ENCODE measurements at places on chromosomes 3 and 15.

DNA sequence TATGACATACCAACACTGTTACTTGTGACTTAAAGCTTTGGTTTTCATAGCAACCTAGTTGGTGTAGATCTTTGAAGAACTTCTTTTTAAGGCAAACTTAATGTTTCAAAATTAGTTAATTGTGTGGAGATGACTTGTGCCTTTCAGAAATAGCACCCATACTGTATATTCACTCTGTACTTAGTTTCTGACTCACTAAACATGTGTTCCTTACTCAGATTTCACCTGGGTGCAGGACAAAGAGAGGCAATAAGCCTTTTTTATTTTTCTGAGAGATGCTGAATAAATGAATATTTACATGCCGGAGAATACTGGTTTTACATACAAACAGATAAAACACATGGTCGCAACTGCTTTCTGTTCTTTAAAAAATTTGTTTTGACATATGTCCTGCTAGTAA, 44.8 kb downstream of the SLC25A26 start:
- no peak for DNase-seq

DNA sequence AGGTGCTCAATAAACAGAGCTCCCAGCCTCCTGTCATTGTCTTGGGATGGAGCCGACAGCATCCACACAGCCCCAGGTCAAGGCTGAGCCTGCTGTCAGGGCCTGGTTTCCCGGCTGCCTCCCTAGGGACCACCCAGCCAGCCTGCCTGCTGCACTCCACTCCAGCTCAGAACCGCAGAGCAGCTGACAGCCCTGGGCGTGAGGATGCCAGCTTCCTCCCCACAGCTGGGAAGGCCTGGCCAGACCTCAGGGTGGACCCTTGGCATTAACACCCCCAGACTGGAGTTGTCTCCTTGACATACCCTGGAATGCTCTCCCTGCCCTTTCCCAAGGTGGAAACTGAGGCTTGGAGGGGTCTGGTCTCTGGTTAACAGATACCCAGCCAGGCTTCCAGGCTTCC, 112.0 kb downstream of the WNT7A start:
- DNase-seq, result no peak

DNA sequence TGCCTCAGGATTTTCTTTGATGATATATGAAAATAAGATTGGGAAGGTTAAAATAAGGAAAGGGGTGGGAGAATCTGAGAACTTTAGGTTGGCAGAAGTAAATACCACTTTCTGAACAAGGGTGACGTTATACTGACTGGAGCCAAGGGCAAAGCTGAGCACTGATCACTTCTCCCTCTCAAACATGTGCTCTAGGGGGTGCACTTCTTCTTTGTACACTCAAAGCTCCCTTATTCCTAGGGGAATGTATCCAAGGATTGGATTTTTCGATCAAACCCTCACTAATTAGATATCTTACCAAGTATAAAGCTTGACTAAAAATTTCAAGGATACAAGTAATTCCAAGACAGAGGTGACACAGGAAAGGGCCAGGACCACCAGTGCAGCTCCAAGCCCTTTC, 243.9 kb upstream of the UMPS start:
- no peak for DNase-seq

GRCh38 chr3:126685493-126685892, 18.5 kb upstream of the CHCHD6 start:
- no peak for DNase-seq

- no peak for DNase-seq
These were observed 19.5 kb downstream of the CD47 start for GRCh38 chr3:108071368-108071767.

DNA sequence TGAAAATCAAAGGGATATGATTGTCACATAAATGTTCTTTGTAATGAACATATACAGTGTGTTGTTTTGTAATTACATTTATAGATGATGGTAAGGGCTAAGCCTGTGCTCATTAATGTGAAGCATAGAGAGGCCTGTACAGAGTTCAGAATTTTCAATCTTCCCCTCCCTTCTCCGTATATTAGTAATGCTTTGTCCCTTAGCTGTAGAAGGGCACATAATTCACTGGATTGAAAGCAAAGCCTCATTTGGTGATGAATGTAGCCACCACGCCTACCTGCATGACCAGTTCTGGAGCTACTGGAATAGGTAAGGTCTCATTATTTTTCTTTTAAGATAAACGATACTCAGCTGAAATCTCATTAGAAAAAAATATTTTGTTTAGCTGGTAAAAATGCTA, 130.2 kb downstream of the CDIN1 start:
- DNase-seq, result no peak

GRCh38 chr15:69780374-69780773, 317.3 kb downstream of the TLE3 start:
- DNase-seq, result no peak

DNA sequence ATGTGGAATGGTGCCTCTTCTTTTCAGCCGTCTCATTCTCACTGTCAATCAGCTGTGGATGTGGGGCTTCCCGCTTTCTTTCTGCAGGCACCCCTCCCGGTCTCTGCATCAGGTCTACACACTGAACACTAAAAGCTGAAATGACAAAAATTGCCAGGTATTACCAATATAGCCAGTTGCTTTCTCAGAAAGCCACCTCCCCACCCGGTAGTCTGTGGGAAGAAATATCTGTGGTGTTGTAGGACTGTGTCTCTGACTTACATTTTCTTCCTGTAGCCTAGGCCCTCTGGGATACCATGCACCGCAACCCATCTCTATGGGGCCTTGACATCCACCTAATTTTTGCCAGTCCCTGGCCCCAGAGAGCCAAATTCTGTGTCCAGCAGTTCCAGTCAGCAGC, 19.2 kb upstream of the EPHB1 start:
- no peak for DNase-seq

DNA sequence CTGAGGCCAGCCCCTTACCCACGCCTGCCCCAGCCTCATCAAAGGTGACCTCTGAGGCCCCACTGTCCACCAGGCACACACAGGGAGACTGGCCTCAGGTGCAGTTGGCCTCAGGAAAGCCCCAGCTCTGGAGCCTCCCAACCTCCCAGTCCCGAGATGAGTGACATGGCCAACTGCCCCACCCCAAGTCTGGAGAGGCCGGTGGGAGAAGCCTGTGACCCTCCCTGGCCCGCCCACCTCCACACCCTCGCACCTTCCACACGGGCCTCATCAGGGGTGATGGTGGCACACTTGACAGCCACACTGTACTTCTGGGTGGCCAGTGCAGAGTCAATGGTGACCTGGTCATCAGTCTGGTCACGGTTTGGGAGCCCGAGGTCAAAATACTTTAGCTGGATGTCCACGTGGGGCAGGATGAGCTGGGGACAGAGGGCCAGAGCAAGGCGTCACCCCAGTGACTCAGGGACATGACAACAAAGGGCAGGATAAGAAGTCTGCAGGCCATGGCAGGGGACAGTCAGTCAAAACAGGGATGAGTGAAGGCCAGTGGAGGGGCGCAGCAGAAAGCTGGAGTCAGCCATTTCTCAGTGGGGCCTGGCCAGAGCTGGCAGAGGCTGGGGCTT, 11.9 kb downstream of the IDH2 start:
- no peak for DNase-seq

GRCh38 chr15:48533982-48534381, 111.5 kb downstream of the FBN1 start:
- DNase-seq, result no peak
